ENCODE measurements at places on chromosomes 6 and 20. TPM values are rescaled to one million over a fixed set of nuclear protein-coding genes. Genes with fewer than 3 reads are reported as not detected.
A peak's percentile ranks its signal among the peaks of the same experiment; 100 is the strongest.

NKAIN4 gene
- not detected for polyA plus RNA-seq

IMPG1 gene
- polyA plus RNA-seq: not detected

GTSF1L gene
- polyA plus RNA-seq: not detected

RHAG gene
- 2.8 TPM for polyA plus RNA-seq

ERMARD gene
- polyA plus RNA-seq: 11.1 TPM

ISM1 gene
- polyA plus RNA-seq: 1.0 TPM

NKX2-2 gene
- not detected for polyA plus RNA-seq

PRSS16 gene
- 0.36 TPM for polyA plus RNA-seq

GSTA4 gene
- 16.8 TPM for polyA plus RNA-seq

DNA sequence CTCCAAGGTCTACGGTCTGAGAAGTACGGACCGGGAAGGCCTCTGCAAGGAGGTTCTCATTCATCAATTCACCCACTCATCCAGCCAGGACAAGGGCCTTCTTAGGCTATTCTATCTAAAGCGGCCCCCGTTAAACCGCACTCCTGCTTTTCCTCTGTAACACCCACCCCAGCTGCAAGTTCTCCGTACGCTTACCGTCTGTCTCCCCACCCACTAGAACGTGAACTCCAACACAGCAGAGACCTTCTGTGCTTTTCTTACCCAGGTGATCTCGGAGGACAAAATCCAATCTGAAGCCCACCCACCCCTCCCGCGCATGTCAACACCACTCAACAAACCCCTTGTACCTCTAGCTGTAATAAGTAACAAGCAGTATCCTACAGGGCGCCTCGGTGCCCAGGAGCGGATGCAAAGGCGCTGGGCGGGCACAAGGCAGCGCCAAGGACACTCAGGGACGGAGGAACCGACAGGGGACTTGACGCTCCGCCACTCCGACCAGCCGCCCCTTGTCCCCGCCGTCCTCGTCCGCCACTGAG lies 351 bp downstream of the AURKA start:
- DNase-seq: no peak

DNA sequence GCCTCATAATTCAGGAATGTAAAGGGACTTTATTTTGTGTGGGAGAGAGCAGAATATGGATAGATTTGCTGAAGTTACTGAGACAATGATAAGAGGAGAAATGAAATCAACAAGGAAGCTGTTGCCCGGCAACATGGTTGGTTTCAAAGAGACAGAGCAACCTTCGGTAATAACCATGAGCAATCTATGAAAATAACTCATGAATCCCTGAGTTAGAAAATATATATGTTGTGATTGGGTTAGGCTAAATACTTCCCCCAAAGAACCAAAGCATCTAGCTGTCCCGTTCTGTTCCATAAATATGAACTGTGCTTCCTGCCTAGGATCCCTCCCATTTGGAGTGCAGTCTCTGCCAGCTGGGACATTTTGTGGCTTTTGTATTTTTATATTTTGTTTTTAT lies 23.1 kb downstream of the SERPINB1 start:
- no peak for DNase-seq

- DNase-seq: peak; percentile 92
Observed at GRCh38 chr20:62500237-62500864, 24.6 kb upstream of the GATA5 start.

GRCh38 chr20:37430044-37430443 lies 84.1 kb downstream of the SRC start:
- DNase-seq: no peak

GRCh38 chr6:107977283-107977682 lies 19.3 kb upstream of the SEC63 start:
- DNase-seq: no peak

GRCh38 chr6:46080111-46080510 lies 49.7 kb upstream of the ENPP4 start:
- no peak for DNase-seq

GRCh38 chr6:47456536-47456975 lies 21.0 kb upstream of the CD2AP start:
- DNase-seq: no peak

DNA sequence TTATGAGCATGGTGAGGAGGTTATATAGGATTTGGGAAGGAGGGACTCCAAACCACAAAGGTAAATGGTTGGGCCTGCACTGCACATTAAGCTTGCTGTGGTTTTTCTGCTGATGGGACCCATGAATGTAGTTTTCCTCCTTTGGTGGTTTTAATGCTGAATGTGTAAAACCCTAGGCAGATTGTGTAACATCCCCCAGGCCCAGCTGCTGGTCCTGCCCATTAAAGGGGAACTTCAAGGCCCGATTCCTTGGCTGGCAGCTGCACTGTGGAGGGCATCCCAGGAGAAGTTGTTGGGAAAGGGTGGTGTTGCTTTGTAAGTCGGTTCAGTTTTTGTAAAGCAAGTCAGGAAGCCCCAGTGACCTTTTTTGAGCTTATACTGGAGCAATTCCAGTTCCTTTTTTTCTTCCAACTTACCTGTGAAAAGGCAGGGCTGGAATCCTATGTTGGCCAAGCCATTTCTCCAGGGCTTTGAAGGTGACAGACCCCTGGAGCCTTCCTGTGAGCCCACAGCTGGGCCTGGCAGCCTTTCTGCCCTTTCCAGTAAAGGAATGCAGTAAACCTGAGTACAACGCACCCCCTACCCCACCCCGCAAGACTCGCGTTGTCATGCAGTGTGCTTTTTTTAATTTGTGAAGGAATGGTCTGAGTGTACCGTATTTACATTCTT lies 43.1 kb upstream of the NAA20 start:
- DNase-seq: peak; percentile 78

GRCh38 chr20:23390091-23390774 lies 28.3 kb downstream of the GZF1 start:
- DNase-seq: no peak
